Smooth muscle cell of the pulmonary artery (primary cell): ENCODE measurements at places on chromosomes 7 and 10. TPM values are rescaled to one million over a fixed set of nuclear protein-coding genes. Genes with fewer than 3 reads are reported as not detected.

Gene TMEM236
- total RNA-seq, result under 0.01 and 0.07 TPM in 2 replicates

Gene GOLGA7B
- under 0.01 and 0.03 TPM in 2 replicates for total RNA-seq

Gene RNF133
- 0.46 TPM in 2 replicates for total RNA-seq

Gene CFAP43
- 0.23 and 0.52 TPM in 2 replicates for total RNA-seq
